ENCODE measurements at places on chromosomes 1 and 21. TPM values are rescaled to one million over a fixed set of nuclear protein-coding genes. Genes with fewer than 3 reads are reported as not detected.

DNA sequence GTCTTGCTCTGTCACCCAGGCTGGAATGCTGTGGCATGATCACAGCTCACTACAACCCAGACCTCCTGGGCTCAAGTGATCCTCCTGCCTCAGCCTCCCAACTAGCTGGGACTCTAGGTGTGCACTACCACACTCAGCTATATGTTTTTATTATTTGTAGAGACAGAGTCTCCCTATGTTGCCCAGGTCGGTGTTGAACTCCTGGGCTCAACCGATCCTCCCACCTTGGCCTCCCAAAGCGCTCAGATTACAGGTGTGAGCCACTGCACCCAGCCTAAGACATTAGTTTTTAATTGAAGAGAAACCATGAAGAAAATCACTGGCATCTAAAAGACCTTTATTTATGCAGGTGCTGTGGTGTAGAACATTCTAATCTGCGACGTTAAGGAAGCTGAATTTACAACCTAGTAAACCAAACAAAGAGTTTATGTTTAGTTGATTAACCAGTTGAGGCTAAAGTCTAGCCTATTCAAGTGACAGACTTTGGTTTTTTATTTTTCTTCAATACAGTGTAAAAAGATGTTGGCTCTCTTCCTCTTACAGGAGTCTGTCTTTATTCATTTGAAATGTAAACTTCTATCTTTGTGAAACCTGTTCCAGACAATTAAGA is 52.5 kb upstream of the NBL1 start:
- no peak for DNase-seq
- no peak overlapping the region for H3K27ac ChIP-seq
- H3K36me3 ChIP-seq: no peaks in the 10 kb centered on the region
- H3K4me3 ChIP-seq: no peak overlapping the region
- H3K4me1 ChIP-seq: peaks cover 5% of the 10 kb centered on the region

DNA sequence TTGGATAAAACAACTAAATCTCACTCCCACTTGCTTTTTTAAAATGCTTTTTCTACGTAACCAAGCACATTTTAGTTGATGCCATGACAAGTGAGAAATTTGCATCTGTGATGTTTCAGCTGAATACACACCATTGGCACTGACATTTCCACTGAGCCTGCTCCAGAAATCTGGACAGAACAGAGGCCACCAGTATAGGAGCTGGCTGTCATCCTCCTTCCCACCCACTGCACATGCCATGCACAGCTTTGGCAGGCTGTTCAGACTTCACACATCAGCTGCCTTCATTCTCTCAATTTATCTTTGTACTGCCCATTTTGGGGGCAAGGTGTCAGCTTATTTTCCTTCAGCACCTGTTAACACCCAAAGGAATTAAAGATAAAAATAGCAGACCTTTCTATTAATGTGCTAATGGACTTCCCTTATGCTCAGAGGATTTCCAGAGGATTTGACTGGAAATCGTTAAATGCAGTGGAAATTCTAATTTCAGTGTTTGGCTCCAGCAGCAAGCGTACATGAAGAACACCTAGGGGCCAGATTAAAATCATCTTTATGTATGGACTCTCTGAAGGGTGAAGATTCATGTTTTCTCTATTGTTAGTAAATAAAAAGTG is 12.9 kb upstream of the PODN start:
- peaks cover 22% of the 10 kb centered on the region for H3K36me3 ChIP-seq
- peaks cover 11% of the 10 kb centered on the region for H3K4me1 ChIP-seq
- no peak for DNase-seq
- no peak overlapping the region for H3K27ac ChIP-seq

Gene C4BPB
- total RNA-seq: 1.1 TPM

Gene PRR9
- not detected for total RNA-seq

GRCh38 chr1:74952786-74953185 is 181.4 kb upstream of the LHX8 start:
- DNase-seq: no peak
- H3K36me3 ChIP-seq: no peaks in the 10 kb centered on the region
- no peak overlapping the region for H3K4me3 ChIP-seq
- H3K27me3 ChIP-seq: no peaks in the 10 kb centered on the region
- H3K4me1 ChIP-seq: no peaks in the 10 kb centered on the region

- H3K4me1 ChIP-seq: no peaks in the 10 kb centered on the region
- H3K4me3 ChIP-seq: no peak overlapping the region
- no peaks in the 10 kb centered on the region for H3K27me3 ChIP-seq
- H3K27ac ChIP-seq: no peak overlapping the region
- no peaks in the 10 kb centered on the region for H3K36me3 ChIP-seq
- DNase-seq: no peak
Observed at GRCh38 chr1:205030241-205030640, 12.8 kb upstream of the CNTN2 start.

GRCh38 chr1:192826791-192827546 is 18.1 kb downstream of the RGS2 start:
- no peak overlapping the region for H3K4me3 ChIP-seq
- no peak overlapping the region for H3K27ac ChIP-seq
- H3K36me3 ChIP-seq: no peaks in the 10 kb centered on the region
- DNase-seq: no peak

Gene SLAMF9
- not detected for total RNA-seq

DNA sequence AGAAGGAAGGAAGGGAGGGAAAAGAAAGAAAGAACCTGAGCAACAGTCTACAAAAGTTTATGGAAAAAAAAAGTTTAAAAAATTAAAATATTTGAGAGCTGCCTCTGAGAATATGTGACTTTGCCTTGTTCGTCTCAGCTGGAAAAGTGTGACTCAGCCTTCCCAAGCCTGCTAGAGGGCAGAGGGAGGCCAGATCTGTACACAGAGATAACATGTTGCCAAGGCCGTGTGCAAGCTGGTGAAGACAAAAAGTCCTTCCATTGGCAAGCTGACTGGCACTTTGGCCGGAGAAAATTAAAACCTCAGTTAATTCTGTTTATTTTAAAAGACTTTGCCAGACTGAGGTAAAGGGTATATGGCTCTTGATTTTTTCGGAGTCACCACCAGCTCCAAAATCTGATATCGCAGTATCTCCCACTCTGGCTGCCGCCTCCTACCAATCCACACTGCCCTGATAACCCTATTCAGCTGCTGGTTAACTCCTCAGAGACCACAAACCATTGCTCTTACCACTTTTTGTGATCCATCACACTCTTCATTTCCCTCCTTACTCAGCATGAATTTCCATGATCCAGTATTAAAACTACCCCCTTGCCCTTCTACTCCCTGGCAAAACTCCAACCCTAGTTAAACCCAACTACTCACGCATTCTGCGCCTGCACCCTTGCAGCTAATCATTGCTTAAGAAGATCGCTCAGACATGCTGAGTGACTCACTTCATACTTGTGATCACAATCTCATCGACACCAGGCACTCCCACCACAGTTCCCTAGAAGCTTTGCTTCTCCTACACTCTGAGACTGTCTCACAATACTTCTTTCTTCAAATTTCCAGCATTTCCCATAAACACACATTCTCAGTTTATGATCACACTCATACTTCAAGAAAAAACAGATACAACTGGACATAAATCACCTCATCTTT is 5.7 kb upstream of the PPP1R15B start:
- DNase-seq: peak; percentile 38
- H3K27me3 ChIP-seq: no peaks in the 10 kb centered on the region
- H3K27ac ChIP-seq: no peak overlapping the region
- H3K36me3 ChIP-seq: peaks cover 1% of the 10 kb centered on the region

Gene ETV3L
- not detected for total RNA-seq
